ENCODE measurements at places on chromosomes 16 and 17.

GRCh38 chr17:47742319-47743181, 9.5 kb downstream of the TBX21 start:
- peak; percentile 25 for ATAC-seq

DNA sequence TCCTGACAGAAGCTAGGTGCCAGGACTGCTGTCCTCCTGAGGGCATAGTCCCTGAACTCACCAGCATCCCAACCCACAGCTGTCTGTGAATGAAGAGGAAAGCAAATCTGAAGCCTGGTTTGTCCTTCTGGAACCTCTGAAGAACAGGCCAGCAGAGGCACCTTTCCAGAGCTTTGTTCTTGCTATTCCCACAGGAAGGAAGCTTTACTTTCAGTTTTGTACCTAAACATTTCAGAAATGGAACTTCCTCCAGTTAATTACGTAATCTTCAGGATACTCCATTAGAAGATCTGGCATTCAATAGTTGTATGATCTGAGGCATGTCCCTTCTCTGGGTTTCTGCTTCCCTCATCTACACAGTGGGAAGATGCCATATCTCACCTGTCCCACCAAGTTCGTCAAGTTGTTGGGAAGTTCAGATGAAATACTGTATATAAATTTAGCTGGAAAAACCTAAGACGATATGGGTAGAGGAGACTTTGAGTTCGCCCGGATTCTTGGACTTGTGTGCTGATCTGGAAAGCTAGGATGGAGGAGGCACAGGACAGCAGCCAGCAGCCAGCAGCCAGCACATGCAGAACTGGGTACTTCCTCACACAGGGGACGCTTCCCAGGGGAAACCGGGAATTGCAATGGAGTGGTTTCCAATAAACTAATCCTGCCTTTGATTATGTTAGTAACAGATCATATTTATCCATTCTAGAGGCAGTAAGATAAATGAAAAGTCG, 22.4 kb downstream of the NXPH3 start:
- ATAC-seq: no peak

- no peak for ATAC-seq
These were observed 4.1 kb downstream of the B3GNT9 start for GRCh38 chr16:67146523-67147357.

DNA sequence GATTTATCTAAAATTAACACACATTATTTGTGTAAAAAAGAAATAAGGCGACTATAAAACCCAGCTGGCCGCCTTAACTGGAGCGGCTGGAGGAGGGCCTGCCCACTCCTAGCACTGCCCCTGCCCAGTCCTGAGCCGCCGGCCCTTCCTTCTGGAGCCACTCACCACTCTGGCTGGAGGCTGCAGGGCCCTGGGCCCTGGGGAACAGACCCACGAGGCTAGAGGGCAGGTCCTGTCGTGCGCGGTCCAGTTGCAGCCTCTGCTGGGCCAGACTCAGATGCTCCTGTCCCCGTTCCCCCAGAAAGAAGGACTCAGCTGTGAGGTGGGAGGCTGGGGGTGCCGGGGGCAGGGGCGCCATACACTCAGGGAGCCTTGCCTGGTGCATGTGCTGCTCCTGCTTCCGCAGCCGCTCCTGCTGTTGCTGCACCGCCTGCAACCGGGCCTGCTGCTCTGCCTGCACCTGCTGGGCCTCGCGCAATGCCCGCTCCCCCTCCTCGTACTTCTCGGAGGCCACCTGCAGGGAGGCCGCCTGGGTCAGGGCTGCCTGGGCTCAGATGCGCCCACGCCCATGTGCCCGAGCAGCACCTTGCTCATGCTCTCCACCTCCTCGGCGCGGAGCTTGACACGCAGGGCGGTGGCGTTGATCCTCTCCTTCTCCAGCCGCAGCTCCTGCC, 9.0 kb upstream of the MRPL38 start:
- ATAC-seq: no peak

- ATAC-seq: no peak
These were observed 164.1 kb downstream of the SEC14L1 start for GRCh38 chr17:77304746-77305473.

DNA sequence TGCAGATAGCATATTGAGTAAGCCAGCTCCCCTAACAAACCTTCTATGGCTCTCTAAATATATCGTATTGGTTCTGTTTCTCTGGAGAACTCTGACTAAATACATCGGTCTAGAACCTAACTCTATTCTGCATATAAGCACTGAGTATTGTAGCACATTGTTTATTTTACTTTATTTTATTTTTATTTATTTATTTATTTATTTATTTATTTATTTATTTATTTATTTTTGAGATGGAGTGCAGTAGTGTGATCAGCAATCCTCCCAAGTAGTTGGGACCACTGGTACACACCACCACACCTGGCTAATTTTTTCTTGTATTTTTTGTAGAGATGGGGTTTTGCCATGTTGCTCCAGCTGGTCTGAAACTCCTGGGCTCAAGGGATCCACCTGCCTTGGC, 28.9 kb upstream of the HELZ start:
- no peak for ATAC-seq

GRCh38 chr17:37791447-37792399, 46.9 kb upstream of the HNF1B start:
- peak; percentile 58 for ATAC-seq

DNA sequence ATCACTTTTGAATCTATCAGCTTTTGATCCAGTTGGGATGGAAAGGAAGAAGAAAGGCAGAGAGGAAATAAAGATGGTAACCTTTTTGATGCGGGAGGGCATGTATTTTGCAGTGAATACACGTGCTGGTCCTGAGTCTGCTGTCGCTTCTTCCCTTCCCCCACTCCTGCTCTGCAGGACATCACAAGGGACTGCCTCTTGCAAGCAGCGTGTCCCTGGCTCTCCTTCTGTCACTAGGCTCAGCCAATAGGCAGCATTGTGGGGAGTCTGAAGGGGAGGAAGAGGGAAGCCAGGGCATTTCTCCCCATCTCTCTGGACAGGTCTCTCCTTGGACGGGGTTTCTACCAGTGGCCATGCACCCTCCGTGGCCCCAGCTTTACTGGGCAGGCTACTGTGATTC, 15.7 kb upstream of the WFDC1 start:
- ATAC-seq: no peak

DNA sequence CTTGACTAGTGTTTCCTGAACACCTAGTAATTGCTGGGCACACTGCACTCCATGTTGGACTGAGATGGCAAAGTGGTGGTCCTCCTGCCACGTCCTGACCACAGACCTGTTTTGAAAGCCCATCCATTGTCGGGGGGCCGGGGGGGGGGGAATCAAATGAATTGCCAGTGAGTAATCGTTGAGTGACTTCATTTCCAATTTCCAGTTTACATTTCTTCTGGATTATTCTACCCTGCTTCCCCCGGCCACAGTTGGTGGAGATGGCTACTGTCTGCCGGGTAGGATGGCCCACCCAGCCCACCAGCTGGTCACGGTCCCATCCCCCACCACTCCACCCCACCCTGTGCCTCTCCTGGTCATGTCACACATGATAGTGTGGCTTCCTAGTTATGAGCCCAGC, 18.2 kb downstream of the RAI1 start:
- ATAC-seq: no peak

DNA sequence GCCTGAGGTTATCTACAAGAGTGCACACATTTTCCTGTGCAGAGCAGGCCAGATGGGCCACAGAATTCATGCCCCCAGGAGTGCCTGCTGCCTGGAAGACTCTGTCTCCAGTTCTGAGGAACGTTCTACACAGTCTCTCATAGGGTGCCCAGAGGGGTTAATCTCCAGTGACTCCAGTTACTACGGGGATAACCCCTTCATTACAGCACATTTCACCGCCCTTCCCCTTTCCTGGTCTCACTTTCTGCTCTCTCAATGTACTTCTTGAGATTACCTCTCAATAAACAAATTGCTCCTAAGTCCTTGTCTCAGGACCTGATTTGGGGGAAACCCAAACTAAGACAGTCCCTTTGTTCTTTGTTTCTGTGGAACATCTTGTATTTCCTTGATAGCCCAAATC, 5.7 kb downstream of the CD300H start:
- ATAC-seq: no peak

DNA sequence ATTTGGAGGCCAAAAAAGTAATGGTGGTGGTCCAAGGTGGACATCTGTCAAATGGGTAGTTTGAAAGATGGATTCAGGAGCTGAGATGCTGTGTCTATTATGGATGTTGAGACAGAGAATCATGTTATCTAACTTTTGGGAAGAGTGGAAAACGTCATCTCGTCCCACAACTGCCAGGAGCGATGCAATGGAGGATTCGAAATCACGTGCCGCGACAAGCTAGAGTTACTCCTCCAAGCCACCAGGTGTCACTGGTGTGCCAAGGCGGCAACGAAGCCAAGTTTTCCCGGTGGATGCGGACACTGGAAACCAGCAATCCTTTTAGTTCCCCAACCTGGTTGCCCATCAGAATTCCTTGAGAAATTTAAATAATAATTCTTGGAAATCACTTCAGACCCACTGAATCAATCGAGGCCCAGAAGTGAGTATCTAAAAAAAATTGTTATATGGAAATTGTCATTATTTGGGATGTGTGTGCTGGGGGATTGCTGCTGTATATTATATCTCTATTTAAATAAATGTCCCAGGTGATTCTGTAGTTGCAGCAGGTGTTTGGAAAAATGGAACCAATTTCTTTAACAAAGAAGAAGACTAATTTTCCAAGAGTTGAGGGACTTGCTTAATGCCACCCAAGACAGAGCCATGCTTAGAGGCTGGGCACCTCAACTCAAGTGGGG, 206.1 kb downstream of the HAPSTR1 start:
- no peak for ATAC-seq

DNA sequence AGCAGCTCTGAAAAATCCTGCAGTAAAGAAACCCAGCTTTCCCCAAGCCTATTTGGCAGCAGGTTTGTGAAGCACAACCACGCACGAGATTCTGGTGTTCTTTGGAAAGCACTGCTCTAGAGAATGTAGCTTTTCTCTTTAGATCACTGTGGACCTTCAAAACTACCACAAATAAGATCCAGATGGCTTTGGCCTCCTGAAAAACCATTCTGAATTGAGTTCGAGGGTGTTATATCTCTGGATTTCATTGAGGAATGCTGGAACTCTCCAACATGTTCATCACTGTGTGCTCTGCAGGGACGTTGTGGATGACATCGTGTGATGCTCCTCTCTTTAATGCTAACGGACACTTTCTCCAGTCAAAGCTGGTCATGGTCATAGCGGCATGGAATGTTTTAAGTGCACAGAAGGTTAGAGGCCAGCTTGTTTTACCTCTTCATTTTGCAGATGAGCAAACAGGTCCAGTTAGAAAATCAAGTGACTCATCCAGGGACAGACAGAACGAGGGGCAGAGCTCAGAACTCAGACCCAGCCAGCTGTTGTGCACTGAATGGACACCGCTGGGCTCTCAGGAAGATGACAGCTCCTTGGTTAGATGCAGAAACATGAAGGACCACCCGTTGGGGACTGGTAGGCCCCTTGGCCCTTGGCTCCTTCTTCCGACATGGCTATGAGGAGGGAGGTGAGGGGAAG, 37.2 kb downstream of the CCDC42 start:
- ATAC-seq: no peak

DNA sequence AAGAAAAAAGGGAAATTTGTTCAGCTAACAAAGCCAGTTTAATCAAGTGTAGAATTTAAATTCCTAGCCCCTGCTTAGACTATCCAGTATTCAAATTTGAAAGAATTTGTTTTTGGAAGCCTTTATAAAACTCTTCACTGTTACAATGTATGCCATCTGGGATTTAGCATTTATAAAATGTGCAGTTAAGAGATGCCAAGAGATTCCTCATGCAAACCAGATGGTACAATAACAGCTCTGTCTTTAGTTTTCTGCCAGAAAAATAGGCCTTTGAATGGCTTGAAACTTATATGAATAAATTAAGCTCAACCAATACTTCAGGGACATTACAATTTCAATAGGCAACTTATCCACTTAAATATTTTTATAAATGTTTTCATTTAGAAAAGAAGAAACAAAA, 6.8 kb upstream of the ANKS4B start:
- no peak for ATAC-seq

DNA sequence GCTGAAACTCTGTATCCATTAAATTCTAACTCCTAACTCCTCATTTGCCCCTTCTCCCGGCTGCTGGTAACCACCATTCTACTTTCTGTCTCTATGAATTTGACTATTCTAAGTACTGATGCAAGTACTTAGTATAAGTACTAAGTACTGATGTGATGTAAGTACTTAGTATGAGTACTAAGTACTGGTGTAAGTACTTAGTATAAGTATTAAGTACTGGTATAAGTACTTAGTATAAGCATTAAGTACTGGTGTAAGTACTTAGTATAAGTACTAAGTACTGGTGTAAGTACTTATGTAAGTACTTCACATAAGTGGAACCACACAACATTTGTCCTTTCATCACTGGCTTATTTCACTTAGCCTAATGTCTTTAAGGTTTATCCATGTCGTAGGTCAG, 32.3 kb upstream of the PRKCA start:
- no peak for ATAC-seq

- ATAC-seq: no peak
These were observed 74.2 kb upstream of the ZNF469 start for GRCh38 chr16:88308441-88309173.

DNA sequence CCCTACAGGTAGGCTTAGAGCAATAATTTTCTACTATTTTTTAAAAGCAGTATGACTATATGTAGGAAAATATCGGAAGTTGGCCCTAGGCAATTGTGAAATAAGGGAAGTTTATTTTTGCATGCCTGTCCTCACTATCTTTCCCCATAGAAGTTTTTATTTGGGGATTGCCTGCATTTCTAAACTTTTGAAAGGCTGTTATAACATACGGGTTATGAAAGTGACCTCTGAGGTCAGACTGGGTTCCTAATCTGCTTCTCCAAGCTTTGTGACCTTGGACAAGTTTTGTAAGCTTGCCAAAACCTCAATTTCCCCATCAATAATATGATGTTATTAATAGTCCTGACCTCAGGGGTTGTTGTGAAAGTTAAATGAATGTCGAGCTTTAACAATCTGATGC, 67.1 kb downstream of the ARHGAP44 start:
- no peak for ATAC-seq

GRCh38 chr16:2152695-2153506, 2.7 kb upstream of the TRAF7 start:
- ATAC-seq: no peak

GRCh38 chr16:12143447-12144172, 167.1 kb downstream of the SNX29 start:
- ATAC-seq: no peak

GRCh38 chr16:3356118-3356517, 429 bp downstream of the OR2C1 start:
- no peak for ATAC-seq

DNA sequence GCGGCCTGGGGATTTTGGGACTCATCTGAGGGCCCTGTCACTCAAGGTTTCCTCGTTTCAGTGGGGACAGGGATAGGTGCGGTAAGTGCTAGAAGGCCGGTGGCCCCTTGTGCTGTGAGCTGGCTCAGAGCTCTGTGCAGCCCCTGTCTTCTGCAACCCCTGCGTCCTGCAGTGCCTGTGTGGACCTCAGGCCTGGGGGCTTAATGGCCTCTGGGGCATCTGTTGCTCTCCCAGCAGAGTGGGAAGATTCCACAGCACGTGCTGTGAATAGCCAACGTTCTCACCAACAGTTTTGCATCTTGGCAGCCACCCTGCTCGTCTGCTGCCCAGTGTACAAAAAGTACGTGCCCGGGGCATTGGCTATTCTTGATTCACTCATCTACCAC, 4.9 kb downstream of the FOXC2 start:
- no peak for ATAC-seq

GRCh38 chr17:35846055-35846809, 22.5 kb downstream of the HEATR9 start:
- ATAC-seq: no peak
